Peyer's patch (tissue), 4 donors: ENCODE measurements at places on chromosomes 5 and 9. TPM values are rescaled to one million over a fixed set of nuclear protein-coding genes. Genes with fewer than 3 reads are reported as not detected.

The SHOC1 gene
- not detected for total RNA-seq

The C7 gene
- total RNA-seq, result 42.2 TPM

The WNT8A gene
- not detected for total RNA-seq

The SAP30L gene
- total RNA-seq, result 37.1 TPM

The CDH10 gene
- total RNA-seq, result not detected

The DOCK8 gene
- total RNA-seq, result 119 TPM

The EIF4EBP3 gene
- total RNA-seq, result 32.9 TPM

The HEMGN gene
- not detected for total RNA-seq

The ABO gene
- 43.7 TPM for total RNA-seq

DNA sequence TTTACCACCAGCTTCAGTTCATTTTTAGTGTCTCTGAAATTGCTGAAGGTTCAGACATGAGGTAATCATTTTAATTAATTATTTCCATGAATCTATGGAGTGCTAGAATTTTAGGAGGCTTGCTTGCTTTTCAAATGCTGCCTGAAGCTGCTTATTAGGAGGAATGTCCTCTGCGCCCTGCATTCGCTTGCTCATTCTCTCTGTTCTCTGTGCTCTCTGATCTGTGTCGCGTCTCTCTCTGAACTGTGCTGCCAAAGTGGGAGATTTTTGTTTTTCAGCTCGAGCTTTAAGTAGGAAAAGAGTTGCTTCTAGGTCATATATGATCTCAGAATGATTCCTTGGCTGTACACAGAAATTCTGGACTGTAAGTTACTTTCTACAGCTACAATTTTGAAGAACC is 101.7 kb upstream of the PRR16 start:
- H3K4me3 ChIP-seq, result no peak overlapping the region
- no peaks in the 10 kb centered on the region for H3K27me3 ChIP-seq
- no peak overlapping the region for H3K27ac ChIP-seq
- no peaks in the 10 kb centered on the region for H3K36me3 ChIP-seq

DNA sequence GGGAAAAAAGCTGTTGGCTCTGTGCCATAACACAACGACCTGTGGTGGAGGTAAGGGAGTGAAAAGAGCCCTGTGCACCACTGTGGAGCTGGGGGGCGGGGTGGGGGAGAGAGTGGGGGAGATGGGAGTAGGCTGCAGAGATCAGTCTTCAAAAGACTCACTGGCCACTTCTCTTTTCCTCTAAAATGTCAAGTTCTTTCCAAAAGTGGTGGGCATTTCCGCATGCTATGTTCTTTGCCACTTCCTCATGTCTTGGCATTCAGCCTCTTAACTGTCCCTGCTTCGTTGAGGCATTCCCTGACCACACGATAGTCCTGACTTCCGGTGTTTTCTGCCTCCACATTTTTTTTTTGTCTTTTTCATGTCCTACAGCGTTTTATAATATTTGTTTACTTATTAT is 2.4 kb upstream of the PPP2R2B start:
- peaks cover 11% of the 10 kb centered on the region for H3K27me3 ChIP-seq
- no peak overlapping the region for H3K27ac ChIP-seq
- no peaks in the 10 kb centered on the region for H3K4me1 ChIP-seq
- no peak for DNase-seq
- H3K4me3 ChIP-seq, result no peak overlapping the region

DNA sequence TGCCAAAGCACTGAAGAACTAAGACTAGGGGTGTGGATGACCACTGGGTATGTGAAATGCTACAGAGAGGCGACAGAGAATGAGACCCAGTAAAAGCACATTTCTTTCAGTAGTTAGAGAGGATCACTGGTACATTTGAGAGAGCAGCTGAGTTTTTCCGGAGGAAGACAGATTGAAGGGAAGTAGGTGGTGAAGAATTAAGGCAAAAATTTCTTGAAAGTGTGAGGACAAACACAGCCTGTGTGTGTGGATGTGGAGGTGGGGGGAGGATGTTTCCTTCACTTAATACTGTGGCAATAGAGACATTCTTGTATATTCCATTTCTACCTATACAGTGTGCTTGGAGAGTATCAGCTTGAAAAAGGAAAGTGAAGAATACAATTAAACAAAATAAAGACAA is 871.2 kb upstream of the DMAC1 start:
- H3K27me3 ChIP-seq, result no peaks in the 10 kb centered on the region
- no peak overlapping the region for H3K27ac ChIP-seq
- no peak overlapping the region for H3K4me3 ChIP-seq
- no peaks in the 10 kb centered on the region for H3K36me3 ChIP-seq
- no peaks in the 10 kb centered on the region for H3K4me1 ChIP-seq

- no peaks in the 10 kb centered on the region for H3K36me3 ChIP-seq
- DNase-seq, result no peak
- H3K27ac ChIP-seq, result no peak overlapping the region
Measured at GRCh38 chr5:126801992-126802294, 25.0 kb downstream of the LMNB1 start.

DNA sequence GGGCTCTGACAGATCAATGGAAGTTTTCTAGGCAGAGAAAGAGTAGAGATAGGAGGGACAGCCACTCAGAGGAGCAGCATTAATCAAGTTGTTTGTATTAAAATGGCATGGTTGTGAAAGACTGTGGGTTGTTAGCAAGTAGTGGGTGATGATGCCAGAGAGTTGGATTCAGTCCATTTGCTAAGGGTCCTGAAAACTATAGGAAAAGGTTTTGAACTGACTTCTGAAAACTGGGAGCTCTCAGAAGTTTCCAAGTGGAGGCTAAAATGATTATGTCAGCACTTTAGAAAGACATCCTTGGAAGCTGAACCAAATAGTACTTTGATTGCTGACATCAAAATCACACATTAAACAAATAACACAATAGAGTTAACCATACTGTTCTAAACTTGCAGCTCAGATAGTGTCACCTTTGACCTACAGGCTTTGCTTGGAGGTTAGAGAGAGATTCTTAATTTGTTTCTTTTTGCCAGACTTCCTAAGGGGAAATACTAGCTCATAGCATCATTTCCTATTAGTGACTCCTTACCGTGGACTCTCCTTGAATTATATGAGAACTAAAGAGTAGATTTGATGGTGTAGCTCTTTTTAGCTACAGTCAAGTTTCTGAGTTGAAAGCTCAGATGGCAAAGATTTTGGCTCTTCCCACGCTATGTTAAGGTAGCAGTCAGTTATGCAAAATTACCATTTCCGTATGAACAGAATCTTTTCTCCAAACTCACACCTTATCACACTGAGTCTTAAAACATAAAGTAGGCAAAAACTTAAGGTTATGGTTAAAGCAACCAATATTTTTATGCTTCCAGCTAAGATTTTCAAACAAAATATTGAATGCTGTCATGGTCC is 277.1 kb downstream of the NR3C1 start:
- no peak for DNase-seq
- H3K36me3 ChIP-seq, result no peaks in the 10 kb centered on the region
- no peaks in the 10 kb centered on the region for H3K27me3 ChIP-seq
- no peak overlapping the region for H3K4me3 ChIP-seq
- H3K4me1 ChIP-seq, result no peaks in the 10 kb centered on the region
- H3K27ac ChIP-seq, result no peak overlapping the region

- DNase-seq, result no peak
- no peaks in the 10 kb centered on the region for H3K4me1 ChIP-seq
- H3K27me3 ChIP-seq, result no peaks in the 10 kb centered on the region
Measured at GRCh38 chr9:38094165-38094564, 25.1 kb upstream of the SHB start.

GRCh38 chr5:141199359-141200235 is at the start of gene PCDHB11:
Gene PCDHB11 (plus strand): TSS chr5:141199627. CDS start chr5:141199775, 148 bp downstream.
- DNase-seq, result no peak
- no peaks in the 10 kb centered on the region for H3K27me3 ChIP-seq
- H3K36me3 ChIP-seq, result no peaks in the 10 kb centered on the region
- no peak within 1 kb of the TSS for H3K4me3 ChIP-seq
- H3K27ac ChIP-seq, result no peak within 1 kb of the TSS

- H3K27me3 ChIP-seq, result no peaks in the 10 kb centered on the region
- DNase-seq, result no peak
- H3K4me3 ChIP-seq, result no peak overlapping the region
- H3K4me1 ChIP-seq, result no peaks in the 10 kb centered on the region
Measured at GRCh38 chr5:179991106-179991505, 80.5 kb downstream of the RNF130 start.

DNA sequence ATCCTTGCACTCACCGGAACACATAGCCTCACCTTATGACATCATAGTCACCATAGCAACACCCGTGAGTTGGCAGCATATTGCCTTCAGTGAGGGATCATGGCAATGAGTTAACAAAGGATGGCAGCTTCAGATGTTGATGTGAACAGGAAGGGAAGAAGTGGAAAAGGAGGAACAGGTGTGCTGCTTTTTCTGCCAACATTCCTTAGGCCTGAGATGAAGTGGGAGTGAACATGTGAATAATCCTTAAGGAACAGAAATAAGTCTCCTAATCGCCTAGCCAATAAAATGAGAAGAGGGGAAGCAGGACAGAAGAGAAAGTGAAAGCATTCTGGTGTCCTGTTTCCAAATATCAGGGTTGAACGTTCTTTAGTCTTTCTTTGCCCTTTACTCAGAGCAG is 360.0 kb downstream of the BRINP1 start:
- no peaks in the 10 kb centered on the region for H3K36me3 ChIP-seq
- no peak for DNase-seq
- no peak overlapping the region for H3K4me3 ChIP-seq
- H3K27ac ChIP-seq, result no peak overlapping the region
- H3K4me1 ChIP-seq, result no peaks in the 10 kb centered on the region

GRCh38 chr5:142736247-142736632 is 33.9 kb upstream of the ARHGAP26 start:
- H3K27me3 ChIP-seq, result no peaks in the 10 kb centered on the region
- H3K4me1 ChIP-seq, result no peaks in the 10 kb centered on the region
- no peak for DNase-seq
- H3K36me3 ChIP-seq, result no peaks in the 10 kb centered on the region
- no peak overlapping the region for H3K27ac ChIP-seq
- H3K4me3 ChIP-seq, result no peak overlapping the region

GRCh38 chr9:13988944-13989343 is 325.0 kb downstream of the NFIB start:
- H3K27me3 ChIP-seq, result no peaks in the 10 kb centered on the region
- DNase-seq, result no peak
- no peaks in the 10 kb centered on the region for H3K36me3 ChIP-seq

- no peaks in the 10 kb centered on the region for H3K27me3 ChIP-seq
- H3K27ac ChIP-seq, result peak overlapping the region; percentile 68
- no peak for DNase-seq
- H3K4me3 ChIP-seq, result no peak overlapping the region
Measured at GRCh38 chr5:132439521-132440089, 51.0 kb downstream of the IRF1 start.

GRCh38 chr9:69122549-69123141 is 51.4 kb upstream of the TJP2 start:
- peaks cover 10% of the 10 kb centered on the region for H3K4me1 ChIP-seq
- H3K27ac ChIP-seq, result peak overlapping the region; percentile 67
- no peaks in the 10 kb centered on the region for H3K27me3 ChIP-seq
- no peaks in the 10 kb centered on the region for H3K36me3 ChIP-seq
- H3K4me3 ChIP-seq, result peak overlapping the region; percentile 67

GRCh38 chr5:157558041-157558595 is 17.5 kb downstream of the ADAM19 start:
- no peaks in the 10 kb centered on the region for H3K36me3 ChIP-seq
- no peak overlapping the region for H3K27ac ChIP-seq
- no peaks in the 10 kb centered on the region for H3K4me1 ChIP-seq
- no peak for DNase-seq
- no peak overlapping the region for H3K4me3 ChIP-seq

- no peaks in the 10 kb centered on the region for H3K4me1 ChIP-seq
- no peak for DNase-seq
- no peak overlapping the region for H3K27ac ChIP-seq
- no peaks in the 10 kb centered on the region for H3K27me3 ChIP-seq
- no peaks in the 10 kb centered on the region for H3K36me3 ChIP-seq
Measured at GRCh38 chr9:28916348-28916747, 1343.1 kb upstream of the C9orf72 start.

DNA sequence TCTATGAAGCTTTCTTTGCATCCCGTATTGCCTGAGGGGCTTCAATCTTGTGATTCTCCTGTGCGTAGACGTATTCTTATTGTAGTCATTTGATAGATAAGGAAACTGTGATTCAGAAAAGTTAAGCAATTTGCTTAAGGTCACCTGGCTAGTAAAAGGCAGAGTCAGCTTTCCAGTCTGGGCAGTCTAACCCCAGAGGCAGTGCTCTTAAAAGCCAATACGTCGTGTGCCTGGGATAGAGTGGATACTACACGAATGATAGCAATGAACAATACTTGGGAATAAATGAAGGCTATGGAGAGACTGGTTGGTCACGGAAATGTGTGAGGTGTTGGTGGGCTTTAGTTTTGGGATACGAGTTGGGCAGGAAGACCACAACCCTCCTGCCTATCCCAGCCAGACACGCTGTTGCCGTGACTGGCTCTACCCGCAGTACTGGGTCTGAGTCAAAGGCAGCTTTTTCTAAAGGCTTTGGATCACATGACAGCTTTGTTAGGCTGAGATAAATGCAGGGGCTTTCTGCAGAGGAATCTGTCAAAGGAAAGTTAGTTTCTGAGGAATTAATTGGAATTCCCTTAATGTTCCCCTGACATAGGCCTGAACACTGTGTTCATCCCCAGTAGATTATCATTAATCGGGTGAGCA is 302.6 kb downstream of the KIF4B start:
- H3K36me3 ChIP-seq, result no peaks in the 10 kb centered on the region
- no peak for DNase-seq
- no peaks in the 10 kb centered on the region for H3K27me3 ChIP-seq
- no peaks in the 10 kb centered on the region for H3K4me1 ChIP-seq
- H3K27ac ChIP-seq, result no peak overlapping the region

DNA sequence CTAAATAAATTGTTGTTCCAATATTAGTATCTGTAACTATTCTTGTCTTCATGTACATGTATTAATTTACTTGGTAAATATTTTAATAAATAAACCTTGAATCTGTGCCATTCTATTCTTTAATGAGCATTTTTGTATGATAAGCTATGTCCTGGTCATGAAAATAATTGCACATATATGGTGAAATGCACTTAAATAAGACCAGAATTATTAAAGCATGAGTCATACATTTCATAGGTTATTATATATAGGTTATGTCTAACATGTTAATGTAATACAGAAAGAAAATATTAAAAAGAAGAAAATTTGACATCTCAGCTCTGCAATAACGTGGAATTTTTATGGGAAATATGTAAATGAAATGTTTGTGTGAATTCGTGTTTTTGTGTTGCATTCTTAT is 1168.1 kb downstream of the TAF11L14 start:
- no peak overlapping the region for H3K4me3 ChIP-seq
- no peak overlapping the region for H3K27ac ChIP-seq
- H3K4me1 ChIP-seq, result no peaks in the 10 kb centered on the region
- no peaks in the 10 kb centered on the region for H3K36me3 ChIP-seq
- DNase-seq, result no peak
- H3K27me3 ChIP-seq, result no peaks in the 10 kb centered on the region

DNA sequence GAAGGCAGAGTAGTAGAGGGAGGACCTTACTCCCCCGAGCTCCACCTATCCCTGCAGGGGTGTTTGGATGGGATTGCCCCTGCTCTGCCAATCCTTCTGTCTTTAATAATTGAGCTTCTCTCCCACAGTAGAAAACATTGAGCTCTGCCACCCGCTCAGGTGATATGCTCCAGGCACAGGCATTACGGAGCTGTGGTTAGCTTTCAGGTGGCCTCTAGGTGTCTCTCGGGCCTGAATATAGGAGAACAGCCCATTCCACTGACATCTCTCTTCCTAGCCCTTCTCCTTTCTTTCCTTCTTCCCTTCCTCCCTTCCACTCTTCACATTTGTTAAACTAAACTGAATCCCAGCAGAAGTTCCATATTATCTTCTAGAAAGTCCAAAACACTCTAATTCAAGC is 203.4 kb downstream of the SYK start:
- H3K4me1 ChIP-seq, result no peaks in the 10 kb centered on the region
- no peaks in the 10 kb centered on the region for H3K36me3 ChIP-seq
- H3K27ac ChIP-seq, result no peak overlapping the region
